ENCODE measurements at places on chromosomes 12 and 14. TPM values are rescaled to one million over a fixed set of nuclear protein-coding genes. Genes with fewer than 3 reads are reported as not detected.

- no peak for DNase-seq
Observed at GRCh38 chr12:20314328-20314727, 54.0 kb upstream of the PDE3A start.

GRCh38 chr14:42429401-42429800 is 822.7 kb downstream of the LRFN5 start:
- DNase-seq, result no peak

- peak; percentile 96 for DNase-seq
Observed at GRCh38 chr12:124369055-124369826, 74.3 kb downstream of the RFLNA start.

GRCh38 chr12:104105461-104105860 is 32.5 kb downstream of the NFYB start:
- DNase-seq, result no peak

DNA sequence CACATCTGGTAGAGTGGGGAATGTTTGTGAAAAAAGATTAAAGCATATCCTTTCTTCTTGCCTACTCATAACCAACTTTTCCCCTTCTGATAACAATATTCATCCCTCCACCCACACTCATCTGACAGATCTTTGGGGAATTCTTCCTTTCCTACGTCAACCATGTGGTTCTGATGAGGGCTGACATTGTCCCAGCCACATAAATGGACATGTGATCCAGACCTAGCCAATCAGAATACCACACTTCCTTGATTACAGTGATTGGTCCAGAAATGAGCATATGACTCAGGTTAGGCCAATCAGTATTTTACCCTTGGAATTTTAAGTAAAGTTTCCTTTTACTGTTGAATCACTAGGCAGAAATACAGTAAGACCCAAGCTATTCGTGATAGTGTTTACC is 58.9 kb downstream of the GPR65 start:
- no peak for DNase-seq

DNA sequence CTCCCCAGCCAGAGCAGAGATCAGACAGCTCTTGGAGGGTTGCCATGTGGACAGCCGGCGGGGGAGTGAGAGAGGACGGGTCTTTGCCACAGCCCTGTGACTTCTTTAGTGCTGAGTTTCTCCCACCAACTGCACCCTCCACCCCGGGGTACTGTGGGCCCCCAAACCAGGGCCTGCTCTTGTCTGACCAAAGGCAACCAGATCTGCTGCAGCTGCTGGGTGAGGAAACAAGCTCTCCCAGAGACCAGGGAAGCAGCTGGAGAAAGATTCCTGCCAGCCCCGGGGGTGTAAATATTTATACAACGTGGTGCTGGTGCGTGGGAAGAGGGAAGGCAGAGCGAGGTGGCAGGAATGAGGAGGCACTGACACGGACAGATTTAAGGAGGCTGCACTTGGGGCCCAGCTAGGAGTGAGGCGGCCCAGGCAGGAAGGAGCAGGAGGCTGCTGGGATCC is 14.3 kb upstream of the ZFP36L1 start:
- peak; percentile 70 for DNase-seq

Gene DLK1
- total RNA-seq, result 2.2 TPM

Gene B4GALNT3
- total RNA-seq, result 2.4 TPM

Gene SLC6A12
- not detected for total RNA-seq

Gene CNIH1
- 177 TPM for total RNA-seq

Gene TMEM30B
- total RNA-seq, result 6.4 TPM

Data from uterus (tissue), 4 donors.